ENCODE measurements at places on chromosomes 11 and 22. TPM values are rescaled to one million over a fixed set of nuclear protein-coding genes. Genes with fewer than 3 reads are reported as not detected.

The BACE1 gene
- 16.5 TPM for total RNA-seq

The TCN2 gene
- total RNA-seq: 58.1 TPM

The SNX15 gene
- total RNA-seq: 13.7 TPM

The GALNT18 gene
- 27.3 TPM for total RNA-seq

The HIPK3 gene
- 95.0 TPM for total RNA-seq

The OR52N4 gene
- total RNA-seq: not detected
